ENCODE measurements at places on chromosomes 16 and 17.

DNA sequence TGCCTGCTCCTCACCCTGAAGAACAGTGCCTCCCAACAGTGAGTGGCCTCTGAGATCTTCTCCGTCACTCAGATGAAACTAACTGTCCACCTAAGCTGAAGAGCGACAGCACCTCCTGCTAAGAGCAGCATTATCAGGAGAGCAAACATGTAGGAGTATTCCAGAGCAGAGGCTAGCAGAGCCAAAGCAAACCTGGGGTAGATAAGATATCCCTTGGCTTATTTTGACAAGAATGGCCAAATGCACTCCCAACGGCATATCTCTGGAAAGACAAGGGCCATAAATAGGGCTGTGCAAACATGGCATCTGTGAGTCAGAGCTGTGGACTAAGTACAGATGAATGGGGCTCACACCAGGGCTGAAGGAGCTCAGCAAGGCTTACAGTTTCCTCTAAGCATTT lies 96.3 kb downstream of the NDEL1 start:
- DNase-seq = no peak

GRCh38 chr17:51853857-51854256 lies 304.7 kb downstream of the CA10 start:
- DNase-seq = no peak

DNA sequence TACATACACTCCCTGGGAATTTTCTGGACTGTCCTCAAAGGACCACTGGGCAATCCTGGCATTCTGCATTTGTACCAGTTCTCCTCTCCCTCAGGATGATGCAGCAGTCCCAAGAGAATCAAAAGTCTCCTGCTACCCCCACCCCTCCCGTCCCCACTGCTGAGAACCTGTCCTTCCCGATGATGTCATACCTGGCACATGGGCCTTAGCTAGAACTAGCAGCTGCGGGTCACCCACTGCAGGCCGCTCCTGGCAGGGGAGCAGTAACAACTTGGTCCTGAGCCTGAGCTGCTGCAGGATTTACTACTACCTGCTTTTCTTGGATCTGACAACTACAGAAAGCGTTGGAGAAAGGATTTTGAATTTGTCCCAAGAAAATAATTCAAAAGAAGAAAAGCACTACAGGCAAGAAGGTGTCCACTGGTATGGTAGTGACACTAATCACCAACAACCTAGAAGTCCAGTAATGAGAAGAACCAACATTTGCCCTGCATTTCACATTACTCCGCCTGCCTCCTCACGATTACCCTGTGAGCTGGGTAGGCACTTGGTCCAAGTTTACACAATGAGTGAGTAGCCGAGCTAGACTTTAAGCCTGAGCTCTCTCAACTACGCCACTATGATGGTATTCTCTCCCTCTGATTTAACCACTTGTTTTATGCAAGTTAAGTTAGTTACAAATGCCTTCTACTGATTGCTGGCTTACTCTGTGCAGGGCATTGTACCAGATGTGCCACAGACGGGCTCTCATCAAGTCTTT lies 55.3 kb upstream of the ETV4 start:
- peak; percentile 26 for DNase-seq

DNA sequence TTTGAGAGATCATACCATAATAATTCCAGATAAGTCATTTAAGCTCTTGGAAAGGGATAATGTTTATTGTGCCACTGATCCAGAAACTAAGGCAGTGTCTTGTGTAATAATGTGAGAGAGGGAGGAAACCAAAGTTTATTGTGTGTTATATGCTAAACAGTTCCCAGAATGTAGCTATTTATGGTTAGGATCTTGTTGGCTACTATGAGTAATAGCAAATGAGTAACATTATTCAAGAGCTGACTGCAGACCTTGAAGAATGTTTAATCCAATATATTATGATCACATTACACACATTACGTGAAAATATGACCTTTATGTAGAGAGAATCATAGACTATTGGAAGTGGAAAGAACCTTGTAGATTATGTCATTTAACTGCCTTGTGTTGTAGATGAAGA lies 139.5 kb downstream of the BCAS3 start:
- DNase-seq = peak; percentile 82

DNA sequence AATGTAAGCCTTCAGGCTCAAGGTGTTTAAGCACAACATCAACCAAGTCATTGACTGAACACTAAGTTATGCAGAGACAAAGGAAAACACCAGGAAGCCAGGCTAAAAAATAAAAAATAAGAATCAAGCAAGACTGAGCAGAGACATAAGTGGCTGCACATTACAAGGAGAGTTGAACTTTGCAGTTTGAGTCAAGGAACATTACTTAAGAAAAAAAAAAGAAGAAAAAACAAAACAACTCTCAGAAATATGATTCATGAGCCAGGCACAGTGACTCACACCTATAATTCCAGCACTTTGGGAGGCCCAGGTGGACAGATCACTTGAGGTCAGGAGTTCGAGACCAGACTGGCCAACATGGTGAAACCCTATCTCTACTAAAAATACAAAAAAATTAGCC lies 168.1 kb downstream of the C16orf95 start:
- peak; percentile 23 for DNase-seq

DNA sequence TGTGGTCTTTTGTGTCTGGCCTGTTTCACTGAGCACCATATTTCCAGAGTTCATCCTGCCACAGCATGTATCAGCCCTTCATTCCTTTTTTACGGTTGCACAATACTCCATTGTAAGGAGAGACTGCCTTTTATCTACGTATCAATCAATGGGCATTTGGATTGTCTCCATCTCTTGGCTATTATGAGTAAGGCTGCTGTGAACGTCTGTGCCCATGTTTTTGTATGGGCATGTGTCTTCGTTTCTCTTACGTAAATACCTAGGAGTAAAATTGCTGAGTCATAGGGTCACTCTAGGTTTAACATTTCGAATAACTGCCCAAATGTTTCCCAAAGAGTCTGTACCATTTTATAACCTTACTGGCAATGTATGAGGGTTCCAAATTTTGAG lies 202.8 kb upstream of the FOXF1 start:
- no peak for DNase-seq

- no peak for DNase-seq
Observed at GRCh38 chr16:88830258-88830657, 18.5 kb upstream of the APRT start.

DNA sequence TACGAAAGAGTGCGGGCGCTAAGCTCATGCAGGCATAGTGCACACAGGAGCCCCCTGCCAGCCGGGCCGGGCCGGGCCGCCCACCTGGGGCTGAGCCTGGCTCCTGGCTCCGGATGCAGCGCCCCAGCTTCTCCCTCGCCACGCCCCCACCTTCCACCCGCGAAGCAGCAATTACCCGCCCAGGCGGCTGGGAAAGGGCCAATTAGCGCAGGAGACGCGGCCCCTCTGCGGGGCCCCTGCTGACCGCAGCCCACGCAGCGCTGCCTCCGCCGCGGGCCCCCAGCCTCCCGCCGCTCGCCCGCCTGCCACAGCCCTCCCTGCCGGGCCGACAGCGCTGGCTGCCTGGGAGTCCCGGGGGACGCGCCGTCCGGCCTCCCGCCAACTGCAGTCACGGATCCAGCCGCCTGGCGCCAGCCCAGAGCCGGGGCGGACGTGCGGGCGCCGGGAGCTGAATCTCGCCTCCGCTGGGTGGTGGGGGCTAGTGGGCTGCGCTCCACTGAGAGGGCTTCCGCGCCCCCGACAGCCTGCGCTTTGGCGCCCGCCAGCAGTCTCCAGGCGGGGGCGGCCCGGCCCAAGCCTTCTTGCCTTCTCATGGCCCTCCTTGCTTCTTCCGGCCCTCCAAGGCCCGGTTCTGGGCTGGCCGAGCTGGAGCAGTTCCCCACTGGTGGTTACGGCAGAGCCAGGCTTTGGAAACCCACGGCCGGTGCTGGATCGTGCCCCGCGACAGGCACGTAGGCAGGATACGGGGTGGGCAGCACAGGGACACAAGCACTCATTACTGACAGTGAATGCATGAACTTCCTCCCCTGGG lies 14.9 kb upstream of the CBFB start:
- DNase-seq = peak; percentile 73

GRCh38 chr16:66585481-66586239 lies 6.4 kb downstream of the CMTM2 start:
- DNase-seq = no peak

DNA sequence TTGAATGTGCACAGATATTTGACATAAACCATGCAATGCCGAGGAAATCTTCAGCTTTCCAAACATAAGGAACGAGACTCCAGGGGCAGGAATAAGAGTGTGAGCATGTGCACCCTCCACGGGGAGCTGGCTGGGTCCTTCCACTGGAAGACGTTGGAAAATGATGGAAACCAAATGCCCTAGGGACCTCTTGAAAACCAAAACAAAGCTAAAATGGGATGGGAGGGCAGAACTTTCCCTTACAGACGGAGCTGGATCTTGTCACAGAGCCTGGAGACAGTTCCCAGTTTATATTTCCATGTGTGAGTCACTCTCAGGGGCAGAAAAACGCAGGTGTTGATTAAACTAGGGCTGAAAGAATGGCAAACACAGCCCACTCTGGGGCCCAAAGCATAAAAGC lies 34.4 kb upstream of the DNAH17 start:
- DNase-seq = peak; percentile 39

- DNase-seq = no peak
Observed at GRCh38 chr16:59510008-59510424, 775.9 kb upstream of the GOT2 start.

- peak; percentile 71 for DNase-seq
Observed at GRCh38 chr16:15498427-15499175, 64.2 kb downstream of the BMERB1 start.

DNA sequence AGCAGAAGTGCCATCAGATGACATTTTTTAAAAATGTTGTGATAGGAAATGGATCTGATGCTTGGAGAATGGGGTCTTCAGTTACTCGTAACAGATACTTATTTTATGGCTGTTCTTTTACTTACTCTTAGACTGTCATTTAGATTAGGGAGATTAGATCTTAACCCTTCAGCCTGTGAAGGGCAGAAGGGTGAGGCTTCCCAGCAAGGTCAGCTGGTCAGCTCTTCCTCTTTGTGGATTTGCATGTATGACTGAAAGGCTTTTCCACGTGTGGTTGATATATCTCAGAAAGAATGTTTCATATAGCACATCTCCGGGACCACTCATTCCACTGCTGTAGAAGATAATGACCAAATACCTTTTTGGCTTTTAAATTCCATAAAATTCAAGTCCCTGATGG lies 27.4 kb downstream of the GRB7 start:
- no peak for DNase-seq

DNA sequence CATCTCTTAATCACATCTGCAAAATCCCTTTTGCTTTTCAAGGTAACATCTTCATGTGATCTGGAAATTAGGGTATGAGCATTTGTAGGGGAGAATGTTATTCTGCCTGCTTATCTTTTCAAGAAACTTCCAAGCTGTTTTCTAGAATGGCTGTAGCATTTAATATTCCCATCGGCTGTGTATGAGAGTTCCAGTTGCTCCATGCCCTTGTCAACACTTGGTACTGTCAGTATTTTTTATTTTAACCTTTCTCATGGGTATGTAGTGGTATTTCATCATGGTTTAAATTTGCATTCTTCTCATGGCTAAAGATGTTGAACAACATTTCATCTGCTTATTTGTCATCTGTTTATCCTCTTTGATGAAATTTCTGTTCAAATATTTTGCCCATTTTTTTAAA lies 90.6 kb upstream of the HLF start:
- DNase-seq = no peak

DNA sequence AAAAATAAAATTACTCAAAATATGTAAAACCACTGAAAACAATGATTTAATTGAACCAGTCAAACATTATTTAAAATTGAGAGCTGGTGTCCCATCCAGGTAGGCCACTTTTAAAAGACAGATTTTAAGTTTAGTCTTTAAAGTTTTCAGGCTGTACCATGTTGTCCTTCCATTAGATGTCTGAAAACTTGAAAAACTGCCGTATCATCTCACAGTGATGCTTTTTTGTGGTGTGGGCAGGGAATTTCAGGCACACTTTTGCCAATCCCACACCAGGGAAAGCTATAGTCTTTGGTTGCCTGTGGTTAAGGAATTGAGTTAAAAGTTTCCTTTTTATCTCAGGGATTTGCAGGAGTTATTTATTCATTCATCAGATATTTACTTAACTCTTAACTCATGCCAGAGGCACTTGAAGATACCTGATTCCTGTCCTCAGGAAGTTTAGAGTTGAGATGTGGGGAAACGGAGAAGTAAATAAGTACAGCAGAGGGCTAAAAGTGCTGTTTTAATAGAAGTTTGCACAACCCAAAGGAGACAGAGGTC lies 3.2 kb downstream of the SNTB2 start:
- DNase-seq = no peak

DNA sequence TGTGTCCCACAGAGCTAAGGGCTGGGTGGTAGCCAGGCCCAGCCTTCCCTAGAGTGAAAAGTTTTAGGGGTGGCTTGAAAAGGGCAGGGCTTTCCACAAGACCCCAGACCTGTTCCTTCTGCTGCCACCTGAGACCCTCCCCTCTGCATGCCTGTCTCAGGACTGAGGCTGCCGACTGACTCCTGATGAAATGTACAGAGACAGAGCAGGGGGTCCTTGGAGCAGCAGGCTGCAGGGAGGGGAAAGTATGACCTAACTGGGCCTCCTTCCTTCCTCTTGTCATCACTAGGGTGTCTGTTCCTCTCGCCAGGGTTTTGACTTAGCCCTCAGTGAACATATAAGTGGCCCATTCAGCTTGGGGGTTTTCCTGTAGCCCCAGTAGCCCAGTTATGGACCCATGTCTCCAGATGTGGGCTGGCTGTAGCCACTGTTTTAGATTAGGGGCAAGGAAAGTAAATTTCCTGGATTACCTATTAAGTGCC lies 14.9 kb upstream of the NFATC3 start:
- DNase-seq = no peak

DNA sequence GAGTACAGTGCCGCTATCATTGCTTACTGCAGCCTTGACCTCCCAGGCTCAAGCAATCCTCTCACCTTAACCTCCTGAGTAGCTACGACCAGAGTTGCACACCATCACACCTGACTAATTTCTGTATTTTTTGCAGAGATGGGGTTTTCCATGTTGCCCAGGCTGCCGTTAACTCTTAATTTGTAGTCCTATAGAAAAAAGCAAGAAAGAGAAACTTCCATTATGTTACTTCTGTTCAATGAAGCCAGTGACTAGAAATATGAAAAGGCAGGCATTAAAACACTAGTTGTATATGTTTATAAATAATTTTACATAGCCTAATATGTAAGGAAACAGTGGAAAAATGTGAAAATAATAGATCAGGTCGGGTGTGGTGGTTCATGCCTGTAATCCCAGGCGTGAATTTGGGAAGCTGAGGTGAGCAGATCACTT lies 9.7 kb downstream of the RAD51C start:
- DNase-seq = no peak

DNA sequence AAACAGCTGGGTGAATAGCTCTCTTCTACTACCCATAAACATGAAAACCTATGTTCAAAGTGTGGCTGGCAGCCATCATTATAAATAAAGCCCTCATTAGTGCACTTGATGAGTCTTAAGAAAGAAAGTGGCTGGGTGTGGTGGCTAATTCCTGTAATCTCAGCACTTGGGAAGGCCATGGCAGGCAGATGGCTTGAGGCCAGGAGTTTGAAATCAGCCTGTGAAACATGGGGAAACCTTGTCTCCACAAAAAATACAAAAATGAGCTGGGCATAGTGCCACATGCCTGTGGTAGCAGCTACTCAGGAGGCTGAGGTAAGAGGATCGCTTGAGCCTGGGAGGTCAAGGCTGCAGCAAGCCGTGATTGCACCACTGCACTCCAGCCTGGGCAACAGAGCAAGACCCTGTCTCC lies 28.3 kb upstream of the APPBP2 start:
- DNase-seq = peak; percentile 88

Data from fibroblast of skin of abdomen (primary cell).